ENCODE measurements at places on chromosomes 5 and 9.

DNA sequence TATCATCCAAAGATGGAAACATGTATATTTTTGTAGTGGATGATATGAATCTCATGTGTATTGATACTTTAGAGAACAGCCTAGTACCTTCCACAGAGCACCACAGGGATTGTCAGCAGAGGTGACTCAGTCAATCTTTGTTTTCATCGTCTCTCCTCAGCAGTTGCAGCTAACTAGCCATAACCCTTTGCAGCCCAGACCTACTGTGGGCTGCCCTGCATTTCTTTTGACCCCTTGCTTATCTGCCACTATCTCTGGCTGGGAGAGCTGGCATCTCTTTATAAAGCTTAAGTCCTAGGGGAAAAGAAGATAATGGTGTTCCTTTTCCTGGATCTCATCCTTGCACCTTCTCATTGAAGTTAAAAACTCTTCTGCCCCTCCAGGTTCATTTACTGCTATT, 28.7 kb downstream of the HMGCR start:
- DNase-seq: no peak

DNA sequence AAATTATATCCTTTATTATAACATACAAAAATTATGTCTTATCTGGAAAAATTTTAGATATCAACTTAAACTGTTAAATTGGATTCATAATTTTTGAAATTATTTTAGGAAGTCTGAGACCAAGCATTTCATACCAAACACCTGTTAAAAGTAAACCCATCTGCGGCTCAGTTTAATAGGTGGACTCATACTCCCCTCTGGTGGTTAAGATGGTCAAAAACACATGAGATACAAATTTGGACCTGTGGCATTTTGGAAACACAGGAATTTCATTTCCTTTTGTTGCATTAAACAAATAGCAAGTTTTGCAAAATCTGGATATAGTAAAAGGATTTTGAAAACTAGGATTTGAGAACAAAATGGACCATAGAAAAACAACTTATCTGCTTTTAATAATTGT, 53.7 kb downstream of the RGMB start:
- peak; percentile 66 for DNase-seq

- DNase-seq: no peak
Measured at GRCh38 chr5:997001-997474, 11.6 kb upstream of the NKD2 start.

- DNase-seq: no peak
Measured at GRCh38 chr5:133941456-133942196, 26.8 kb downstream of the C5orf15 start.

GRCh38 chr5:121949885-121950284, 11.9 kb upstream of the SRFBP1 start:
- peak; percentile 68 for DNase-seq

- DNase-seq: no peak
Measured at GRCh38 chr5:31106691-31107090, 86.8 kb upstream of the CDH6 start.

DNA sequence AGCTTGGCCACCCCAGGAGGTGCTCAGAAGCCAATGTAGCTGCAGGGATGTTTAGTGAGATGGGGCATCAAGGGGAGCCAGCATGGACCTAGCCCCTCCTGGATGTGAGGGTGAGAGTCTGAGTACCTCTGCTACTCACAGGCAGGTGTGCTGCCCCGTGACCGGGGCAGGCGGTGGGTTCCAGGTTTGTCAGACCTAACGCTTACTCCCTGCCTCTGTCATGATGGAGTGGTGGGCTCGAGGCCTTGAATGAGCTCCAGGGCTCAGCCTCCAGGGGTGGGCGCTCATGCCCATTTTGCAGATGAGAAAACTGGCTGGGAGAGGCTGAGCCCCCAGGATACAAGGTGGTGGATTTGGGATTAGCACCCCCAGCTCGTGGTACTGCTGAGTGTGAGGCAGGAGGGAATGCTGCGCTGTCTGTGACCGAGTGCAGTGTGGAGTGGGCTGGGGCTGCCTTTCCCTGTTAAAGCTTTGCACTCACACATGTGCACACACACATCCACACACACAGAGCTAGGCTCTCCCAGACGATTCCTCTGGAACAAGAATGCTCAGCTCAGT, 1.5 kb downstream of the RXRA start:
- no peak for DNase-seq

GRCh38 chr5:134582941-134583340, 49.7 kb downstream of the SAR1B start:
- no peak for DNase-seq

DNA sequence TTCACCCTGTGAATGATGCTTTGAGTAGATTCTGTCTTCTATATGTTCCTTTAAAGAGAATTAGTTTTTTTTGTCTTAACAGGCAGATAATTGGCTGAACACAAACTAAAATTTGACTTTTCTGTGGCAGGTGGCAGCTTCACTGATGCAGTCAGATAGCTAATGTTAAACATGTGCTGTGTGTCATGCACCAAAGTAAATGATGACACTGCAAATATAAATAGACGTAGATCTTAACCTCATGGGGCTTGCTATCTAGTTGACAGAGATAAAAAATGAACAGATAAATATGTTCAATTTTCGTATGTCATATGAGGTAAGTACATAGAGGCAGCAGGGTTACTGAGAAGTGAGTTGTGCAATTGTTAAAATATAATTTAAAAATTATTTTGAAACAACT, 82.7 kb downstream of the PARP8 start:
- DNase-seq: no peak

DNA sequence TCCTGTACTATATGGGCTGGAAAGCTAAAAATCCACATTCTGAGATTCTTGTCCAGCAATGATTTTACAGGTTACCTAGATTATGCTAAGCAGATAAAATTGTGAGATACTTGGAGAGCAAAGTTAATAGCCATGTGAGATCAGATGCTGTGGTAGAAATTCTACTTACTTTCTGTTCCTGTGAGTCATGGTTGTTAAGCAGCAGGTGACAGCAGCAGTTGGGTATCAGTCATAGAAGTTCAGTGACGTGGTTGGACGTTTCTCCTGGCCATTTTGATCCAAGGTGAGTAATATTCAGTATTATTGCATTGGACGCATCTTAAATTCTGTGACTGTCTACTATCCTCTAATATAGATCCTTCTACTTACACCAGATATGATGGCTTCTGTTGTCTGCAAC, 524.5 kb downstream of the TMEM38B start:
- no peak for DNase-seq

DNA sequence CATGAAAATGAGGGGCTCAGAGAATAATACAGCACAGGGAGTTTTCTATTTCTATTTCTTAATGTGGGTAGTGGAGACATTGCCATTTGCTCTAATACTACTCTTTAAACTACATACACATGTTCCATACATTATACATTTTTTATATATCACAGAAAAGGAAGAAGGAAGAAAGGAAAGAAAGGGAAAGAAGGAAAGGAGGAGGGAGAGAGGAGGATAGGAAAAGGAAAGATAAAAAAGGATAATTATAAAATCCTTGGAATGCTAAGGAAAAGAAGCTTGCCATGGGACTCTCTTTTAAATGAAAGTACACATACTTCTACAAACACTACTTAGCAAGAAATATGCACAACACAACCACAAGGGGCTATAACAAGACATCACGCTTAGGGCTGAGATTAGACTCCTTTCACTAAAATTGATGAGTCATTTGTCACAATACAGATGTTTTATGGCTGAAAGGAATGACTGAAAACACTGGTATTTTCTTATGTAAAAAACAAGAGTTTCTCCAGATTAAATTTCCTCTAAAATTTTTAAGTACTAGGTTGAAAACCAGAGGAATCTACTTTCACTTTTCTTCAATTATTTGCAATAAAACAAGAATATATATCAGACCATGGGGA, 219.8 kb downstream of the ARL15 start:
- DNase-seq: no peak

- DNase-seq: no peak
Measured at GRCh38 chr5:72149742-72150141, 42.5 kb downstream of the MAP1B start.

- no peak for DNase-seq
Measured at GRCh38 chr9:73095425-73095824, 56.2 kb upstream of the ANXA1 start.

GRCh38 chr5:179187229-179187678, 127.1 kb downstream of the ZNF354C start:
- DNase-seq: no peak

DNA sequence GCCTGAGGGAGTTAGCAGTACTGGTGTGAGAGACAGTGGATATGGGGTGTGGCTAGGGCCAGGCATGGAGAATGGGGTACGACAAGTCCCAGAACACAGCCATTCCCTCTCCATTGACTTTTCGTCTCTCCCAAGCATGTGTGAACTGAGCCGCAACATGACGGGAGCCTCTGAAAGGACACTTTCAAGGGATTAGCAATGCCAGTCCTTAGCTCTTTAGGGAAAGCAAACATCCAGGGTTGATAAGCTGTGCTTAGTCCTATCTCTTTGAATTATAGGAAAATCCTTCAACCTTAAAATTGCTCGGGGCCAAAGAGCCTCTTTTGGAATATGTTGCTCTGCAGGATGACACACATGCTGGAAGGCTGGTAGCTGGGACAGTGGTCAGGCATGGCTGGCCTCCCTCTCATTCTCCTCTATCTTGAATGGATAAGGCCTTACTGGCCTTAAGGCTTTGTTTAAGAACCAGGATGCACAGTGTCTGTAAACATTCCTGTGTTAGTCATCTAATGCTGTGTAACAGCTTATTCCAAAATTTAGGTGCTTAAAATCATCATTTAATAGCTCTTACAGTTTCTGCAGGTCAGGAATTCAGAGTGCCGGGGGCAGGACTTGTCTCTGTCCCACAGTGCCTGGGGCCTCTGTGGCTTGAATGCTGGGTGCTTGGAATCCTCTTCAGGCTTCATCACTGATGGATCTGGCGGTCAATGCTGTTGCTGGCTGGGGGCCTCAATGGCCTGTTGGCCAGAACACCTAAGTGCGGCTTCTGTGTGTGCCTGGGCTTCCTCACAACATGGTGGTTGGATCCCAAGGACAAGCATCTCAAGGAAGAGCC, 95.3 kb downstream of the PTTG1 start:
- no peak for DNase-seq

- DNase-seq: no peak
Measured at GRCh38 chr5:65640240-65640639, 15.4 kb downstream of the SHLD3 start.
